Activated CD4-positive, alpha-beta memory T cell treated with anti-CD3 and anti-CD28 coated beads, Interleukin-2, amount 10 ng/mL, durations not matched to agents 7 days and 5 days (primary cell): ENCODE measurements at places on chromosomes 3 and 15. TPM values are rescaled to one million over a fixed set of nuclear protein-coding genes. Genes with fewer than 3 reads are reported as not detected.

DNA sequence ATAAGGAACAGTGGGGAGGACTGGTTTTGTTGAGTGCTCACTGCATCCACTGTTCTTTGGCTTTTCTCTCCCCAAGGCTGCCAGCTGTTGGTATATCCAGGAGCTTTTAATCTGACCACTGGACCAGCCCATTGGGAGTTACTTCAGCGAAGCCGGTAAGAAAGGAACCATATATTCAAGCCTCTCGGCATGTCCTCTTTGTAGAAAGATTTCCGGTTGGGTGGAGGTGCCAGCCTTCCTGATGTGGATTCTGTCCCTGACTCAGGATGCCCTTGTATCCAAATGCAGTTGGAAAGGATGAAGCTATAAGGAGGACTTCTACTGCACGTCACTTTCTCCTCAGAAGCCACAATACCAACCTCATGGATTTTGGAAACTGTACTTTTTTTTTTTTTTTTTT lies 14.2 kb downstream of the NIT2 start:
- no peak overlapping the region for H3K4me3 ChIP-seq
- DNase-seq = no peak

DNA sequence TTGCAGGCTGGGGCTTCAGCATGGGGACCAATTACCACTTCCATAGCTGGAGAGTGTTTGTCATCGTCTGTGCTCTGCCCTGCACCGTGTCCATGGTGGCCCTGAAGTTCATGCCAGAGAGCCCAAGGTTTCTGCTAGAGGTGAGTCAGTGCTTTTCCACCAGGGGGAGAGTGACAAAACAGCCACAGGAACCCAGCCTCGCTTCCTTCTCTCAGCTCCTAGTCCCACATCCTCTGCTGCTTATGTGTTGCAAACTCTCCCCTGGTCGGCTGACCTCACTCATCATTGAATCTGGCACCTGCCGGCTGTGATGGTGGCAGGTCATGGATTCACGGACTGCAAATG lies 158.3 kb downstream of the SV2B start:
- peak; percentile 19 for DNase-seq
- H3K36me3 ChIP-seq = no peaks in the 10 kb centered on the region
- H3K27me3 ChIP-seq = peaks cover 14% of the 10 kb centered on the region
- H3K4me3 ChIP-seq = no peak overlapping the region
- peaks cover 2% of the 10 kb centered on the region for H3K4me1 ChIP-seq

DNA sequence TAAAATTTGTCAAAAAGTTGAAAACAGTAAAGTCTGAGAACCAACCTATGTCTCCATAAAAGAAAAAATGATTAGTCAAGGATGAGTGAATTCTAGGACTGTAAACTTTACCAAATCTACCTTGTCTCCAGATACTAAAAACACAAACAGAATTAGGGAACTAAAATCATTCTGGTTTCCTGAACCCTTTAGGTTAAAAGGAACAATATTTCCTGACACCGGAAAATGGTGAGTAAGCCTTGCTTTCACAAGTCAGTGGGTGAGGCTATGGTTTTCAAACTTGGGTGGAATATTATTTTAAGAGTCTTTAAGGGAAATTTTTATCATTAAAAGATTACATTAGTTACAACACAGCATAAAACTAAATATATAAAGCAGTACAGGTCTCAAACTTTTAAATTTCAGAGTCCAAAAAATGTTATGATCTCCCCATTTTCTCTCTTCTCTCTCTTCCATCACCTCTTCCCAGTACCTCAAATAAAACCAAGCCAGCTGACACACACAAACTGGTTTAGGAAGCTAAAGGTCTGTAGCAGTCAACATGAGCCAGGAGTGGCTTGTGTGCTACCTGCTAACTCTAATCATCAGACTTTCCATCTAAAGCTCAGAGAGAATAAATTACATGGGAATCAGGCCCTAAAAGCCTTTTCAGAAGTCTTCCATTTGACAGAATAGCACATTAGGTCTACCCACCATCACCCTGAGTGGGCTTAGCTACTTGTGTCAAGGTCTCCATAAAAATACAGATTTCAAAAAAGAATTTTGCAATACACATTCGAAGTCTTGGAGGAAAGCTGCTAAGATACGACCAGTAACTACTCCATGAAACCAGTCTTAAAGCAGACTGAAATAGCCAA lies 2.2 kb downstream of the SLC12A6 start:
- H3K4me1 ChIP-seq = peaks cover 68% of the 10 kb centered on the region
- H3K27me3 ChIP-seq = no peaks in the 10 kb centered on the region
- DNase-seq = no peak

- no peak overlapping the region for H3K4me3 ChIP-seq
- H3K27me3 ChIP-seq = no peaks in the 10 kb centered on the region
- H3K4me1 ChIP-seq = peaks cover 41% of the 10 kb centered on the region
- DNase-seq = no peak
- H3K27ac ChIP-seq = no peak overlapping the region
Measured at GRCh38 chr3:43503067-43503728, 118.6 kb downstream of the ANO10 start.

SLC7A14 gene
- not detected for total RNA-seq

TMEM40 gene
- total RNA-seq = not detected

DNA sequence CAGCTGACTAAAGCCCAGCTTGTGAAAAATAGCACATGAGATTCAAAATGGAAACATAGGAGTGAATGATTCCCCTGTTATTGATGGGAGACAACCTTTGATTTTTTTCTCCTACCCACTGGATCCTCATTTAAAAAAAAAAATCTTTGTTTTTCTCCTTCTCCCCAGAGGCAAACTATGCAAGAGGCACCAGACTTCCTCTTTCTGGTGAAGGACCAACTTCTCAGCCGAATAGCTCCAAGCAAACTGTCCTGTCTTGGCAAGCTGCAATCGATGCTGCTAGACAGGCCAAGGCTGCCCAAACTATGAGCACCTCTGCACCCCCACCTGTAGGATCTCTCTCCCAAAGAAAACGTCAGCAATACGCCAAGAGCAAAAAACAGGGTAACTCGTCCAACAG lies 2.6 kb downstream of the CACNA1D start:
- H3K27ac ChIP-seq = no peak overlapping the region
- peaks cover 10% of the 10 kb centered on the region for H3K4me1 ChIP-seq
- H3K27me3 ChIP-seq = peaks cover 59% of the 10 kb centered on the region
- H3K4me3 ChIP-seq = no peak overlapping the region
- H3K36me3 ChIP-seq = no peaks in the 10 kb centered on the region
- no peak for DNase-seq

- H3K27me3 ChIP-seq = peaks cover 28% of the 10 kb centered on the region
- H3K36me3 ChIP-seq = no peaks in the 10 kb centered on the region
- peaks cover 14% of the 10 kb centered on the region for H3K4me1 ChIP-seq
- no peak overlapping the region for H3K27ac ChIP-seq
Measured at GRCh38 chr15:82680200-82681102, 29.2 kb downstream of the AP3B2 start.

CEP19 gene
- total RNA-seq = 5.5 TPM

DNA sequence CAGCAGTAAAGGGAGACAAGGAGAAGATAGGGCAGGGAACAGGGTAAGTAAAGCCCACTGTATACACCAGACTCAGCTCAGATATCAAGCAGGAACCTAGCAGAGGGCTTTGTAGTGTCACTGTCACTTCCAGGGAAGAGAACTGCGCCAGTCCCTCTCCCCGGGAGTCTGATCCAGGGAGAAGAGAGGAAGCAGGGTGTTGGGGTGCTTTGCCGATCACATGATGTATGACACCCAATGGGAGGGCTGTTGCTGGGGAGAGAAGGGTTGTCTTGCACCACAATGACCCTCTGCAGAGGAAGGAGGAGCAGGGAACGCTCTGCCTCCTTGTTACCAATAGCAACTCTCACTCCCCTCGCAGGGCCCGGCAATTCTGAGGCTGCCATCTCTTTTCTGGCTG lies 147.2 kb upstream of the SLC2A2 start:
- no peak overlapping the region for H3K4me3 ChIP-seq
- DNase-seq = no peak
- H3K27me3 ChIP-seq = no peaks in the 10 kb centered on the region
- H3K36me3 ChIP-seq = peaks cover 43% of the 10 kb centered on the region
- peaks cover 6% of the 10 kb centered on the region for H3K4me1 ChIP-seq
